ENCODE measurements at places on chromosomes 4 and X.
A peak's percentile ranks its signal among the peaks of the same experiment; 100 is the strongest.

GRCh38 chr4:165711436-165711835 lies 161.6 kb upstream of the TLL1 start:
- DNase-seq, result no peak

GRCh38 chr4:140861359-140862176 lies 105.4 kb upstream of the TBC1D9 start:
- DNase-seq, result peak; percentile 71

GRCh38 chr4:21470535-21470934 lies 478.0 kb downstream of the KCNIP4 start:
- DNase-seq, result no peak

- DNase-seq, result peak; percentile 44
These were observed 29.8 kb downstream of the PAGE2 start for GRCh38 chrX:55118574-55118973.

GRCh38 chr4:5220028-5220427 lies 168.7 kb downstream of the STK32B start:
- DNase-seq, result no peak

GRCh38 chr4:145697332-145697731 lies 17.4 kb downstream of the C4orf51 start:
- DNase-seq, result no peak

DNA sequence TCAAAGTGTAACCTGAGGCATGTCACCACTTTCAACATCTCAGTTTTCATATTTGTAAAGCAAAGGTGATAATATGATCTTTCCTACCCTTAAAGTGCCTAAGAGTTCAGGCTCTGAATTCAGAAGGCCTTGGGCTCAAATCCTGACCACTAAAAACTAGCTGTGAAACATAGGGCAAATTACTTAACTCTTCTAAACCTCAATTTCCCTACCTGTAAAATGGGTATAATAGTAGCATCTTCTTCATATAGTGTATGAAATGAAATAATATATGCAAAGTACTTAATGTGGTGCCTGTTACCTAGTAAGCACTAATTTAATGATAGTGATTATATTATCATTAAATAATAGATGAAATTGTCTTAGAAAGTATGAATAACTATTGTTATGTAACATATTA lies 7.0 kb upstream of the WDR44 start:
- DNase-seq, result no peak

DNA sequence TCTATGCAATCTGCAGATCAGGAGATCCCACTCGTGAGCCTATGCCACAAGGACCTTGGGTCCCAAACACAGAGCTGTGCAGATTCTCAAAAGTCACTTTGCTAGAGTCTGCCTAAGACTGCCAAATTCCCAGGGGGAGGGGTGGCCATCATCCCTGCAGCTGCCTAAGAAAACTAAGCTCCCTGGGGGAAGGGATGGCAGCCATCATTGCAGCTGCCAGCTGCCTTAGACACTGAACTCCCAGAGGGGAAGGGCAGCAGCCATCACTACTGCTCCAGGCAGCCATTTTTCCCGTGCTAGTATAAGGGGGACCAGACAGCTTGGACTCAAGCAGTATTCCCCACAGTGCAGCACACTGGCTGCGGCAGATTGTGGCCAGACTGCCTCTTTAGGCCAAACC lies 156.9 kb downstream of the NKX6-1 start:
- no peak for DNase-seq

DNA sequence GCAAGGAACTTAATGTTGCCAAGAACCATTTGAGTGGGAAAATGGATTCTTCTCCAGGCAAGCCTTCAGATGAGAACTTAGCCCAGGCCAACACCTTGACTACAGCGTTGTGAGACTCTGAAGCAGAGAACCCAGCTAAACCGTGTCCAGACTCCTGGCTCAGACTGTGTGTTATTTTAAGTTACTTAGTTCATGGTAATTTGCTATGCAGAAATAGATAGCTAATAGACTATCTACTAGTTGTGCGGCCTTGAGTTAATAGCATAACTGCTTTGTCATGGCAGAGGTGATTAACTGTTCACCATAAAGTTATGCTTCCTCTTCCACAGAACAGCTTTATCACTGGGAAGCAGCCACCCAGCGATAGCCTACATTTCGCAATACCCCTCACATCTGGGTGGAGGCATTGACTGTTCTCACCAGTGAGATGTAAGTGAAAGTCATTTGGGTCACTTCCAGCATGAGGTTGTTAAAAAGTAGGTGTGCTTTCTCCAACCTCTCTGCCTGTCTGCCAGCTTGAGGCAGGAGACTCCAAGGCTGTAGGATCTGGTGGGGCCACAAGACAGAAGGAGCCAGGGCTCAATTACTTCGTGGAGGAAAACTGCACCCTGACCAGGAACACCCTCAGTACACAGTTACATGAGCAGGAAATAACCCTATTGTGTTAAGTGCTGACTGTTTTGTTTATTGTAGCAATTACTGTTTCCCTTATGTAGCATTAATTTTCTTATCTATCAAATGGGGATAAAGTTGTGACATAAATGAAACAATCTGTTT lies 94.2 kb downstream of the GPAT3 start:
- no peak for DNase-seq

- no peak for DNase-seq
These were observed 58.1 kb downstream of the FAM114A1 start for GRCh38 chr4:38925492-38926413.

GRCh38 chr4:183146478-183146877 lies 47.4 kb downstream of the WWC2 start:
- DNase-seq, result no peak

DNA sequence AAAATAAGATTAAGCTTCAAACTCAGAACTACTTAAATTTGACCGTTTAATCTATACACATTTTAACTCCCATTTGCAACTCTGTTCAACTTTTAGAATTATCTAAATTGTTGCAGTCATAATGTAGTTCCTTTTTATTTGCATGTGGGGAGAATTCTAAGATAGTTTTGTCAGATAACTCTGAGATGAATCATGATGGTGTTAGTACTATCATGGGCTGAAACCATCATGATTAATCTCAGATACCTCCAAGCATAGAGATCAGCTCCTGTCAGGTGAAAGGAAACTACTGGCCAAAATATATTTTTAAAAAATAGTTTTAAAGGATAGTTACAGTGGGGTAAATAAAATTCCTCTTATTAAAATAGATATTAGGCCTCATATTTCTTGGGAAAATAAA lies 39.0 kb downstream of the FBXO8 start:
- DNase-seq, result no peak

GRCh38 chr4:4499438-4500123 lies 42.3 kb downstream of the STX18 start:
- DNase-seq, result no peak

GRCh38 chrX:110210417-110211139 lies 107.3 kb downstream of the AMMECR1 start:
- no peak for DNase-seq

DNA sequence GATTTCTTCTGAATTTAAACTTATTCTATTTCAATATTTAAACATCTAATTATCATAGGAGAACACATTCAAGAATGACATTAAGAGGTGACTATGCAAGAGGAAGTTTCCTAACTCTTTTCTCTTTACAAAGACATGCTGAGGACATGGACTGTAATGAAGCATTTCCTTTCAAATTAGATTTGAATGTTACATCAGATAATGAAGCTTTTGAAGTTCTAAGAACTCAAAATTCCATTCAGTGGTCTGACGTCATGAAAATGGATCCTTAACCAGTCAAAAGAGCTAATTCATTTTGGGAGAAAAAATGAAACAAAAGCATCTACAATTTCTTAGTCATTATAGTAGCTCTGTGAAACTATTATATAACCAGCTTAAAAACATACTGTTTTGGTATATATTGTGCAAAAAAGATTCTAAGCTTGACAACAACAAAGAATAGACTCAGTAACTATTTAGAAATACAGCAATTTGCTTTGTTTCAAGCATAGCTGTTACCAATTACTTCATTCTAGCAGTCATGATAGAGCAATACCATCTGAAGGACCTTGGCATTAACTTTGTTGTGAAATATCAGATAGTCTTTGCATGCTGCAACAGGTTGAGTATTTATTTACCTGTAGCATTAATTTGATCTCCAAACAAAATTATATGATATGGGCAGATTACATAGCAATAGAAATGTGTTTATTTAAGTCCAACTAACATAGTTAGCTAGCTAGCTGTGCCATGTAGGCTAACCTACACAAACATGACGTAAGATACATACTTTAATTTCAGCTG lies 13.7 kb upstream of the DTHD1 start:
- no peak for DNase-seq

- no peak for DNase-seq
These were observed 255.8 kb downstream of the COL25A1 start for GRCh38 chr4:109046471-109047201.

GRCh38 chr4:142278171-142278570 lies 567.9 kb downstream of the INPP4B start:
- no peak for DNase-seq

DNA sequence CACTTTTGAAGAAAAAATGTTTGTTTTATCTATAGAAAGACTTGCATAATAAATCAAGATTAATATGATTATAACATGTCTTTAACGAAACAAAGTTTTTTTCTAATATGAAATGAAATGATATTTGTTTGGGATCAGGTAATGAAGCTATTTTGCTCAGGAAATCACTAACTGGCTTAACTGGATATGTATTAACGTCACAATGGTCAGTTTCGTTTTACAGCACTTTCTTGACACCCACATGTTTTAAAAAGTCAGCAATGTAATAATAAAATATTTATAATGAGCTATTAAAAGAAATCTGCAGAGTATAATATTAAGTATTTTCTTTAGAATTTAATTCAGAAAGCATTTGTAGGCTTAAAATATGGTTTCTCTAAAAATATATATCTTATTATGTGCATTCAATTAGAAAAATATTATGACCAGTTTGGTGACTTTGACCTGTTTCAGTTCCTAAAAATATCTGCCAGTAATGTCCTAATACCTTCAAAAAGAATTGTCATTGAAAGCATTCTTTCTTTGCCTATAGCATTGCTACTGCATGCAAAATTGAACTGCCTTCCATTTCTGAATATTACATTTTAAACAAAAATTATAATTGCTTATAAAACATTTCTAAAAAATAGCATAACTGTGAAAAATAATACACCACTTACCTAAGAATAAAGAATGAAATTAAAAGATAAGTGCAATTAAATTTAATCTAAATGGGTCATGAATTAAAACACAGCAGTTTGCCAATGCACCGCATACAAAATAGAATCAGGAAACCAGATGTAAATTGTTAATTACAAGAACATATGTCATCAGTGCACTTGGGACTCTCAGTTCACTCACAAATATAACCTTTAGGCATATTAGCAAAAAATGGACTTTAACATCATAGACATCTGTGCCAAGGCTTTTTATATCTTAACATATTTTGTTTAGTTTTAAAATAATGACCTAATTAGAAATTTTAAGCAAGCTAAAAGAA lies 31.6 kb downstream of the TIGD2 start:
- no peak for DNase-seq

DNA sequence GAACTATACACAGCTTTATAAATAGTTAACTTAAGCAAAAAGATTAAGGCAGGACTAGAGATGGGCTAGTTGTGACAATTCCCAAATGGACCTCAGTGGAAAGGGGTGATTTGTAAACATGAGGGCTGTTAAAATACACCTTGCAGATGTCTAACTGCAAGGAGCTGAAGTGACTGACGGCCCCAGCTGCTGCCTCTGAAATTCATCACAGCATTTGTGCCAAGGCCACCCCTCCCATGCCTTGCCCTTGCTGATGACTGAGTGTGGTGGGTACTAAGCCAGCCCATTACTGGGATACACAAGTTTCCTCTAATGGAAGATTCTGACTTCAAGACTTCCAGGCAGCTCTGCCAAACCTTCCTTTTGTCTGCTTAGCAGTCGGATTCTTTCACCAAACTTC lies 23.7 kb upstream of the EGFL6 start:
- no peak for DNase-seq

DNA sequence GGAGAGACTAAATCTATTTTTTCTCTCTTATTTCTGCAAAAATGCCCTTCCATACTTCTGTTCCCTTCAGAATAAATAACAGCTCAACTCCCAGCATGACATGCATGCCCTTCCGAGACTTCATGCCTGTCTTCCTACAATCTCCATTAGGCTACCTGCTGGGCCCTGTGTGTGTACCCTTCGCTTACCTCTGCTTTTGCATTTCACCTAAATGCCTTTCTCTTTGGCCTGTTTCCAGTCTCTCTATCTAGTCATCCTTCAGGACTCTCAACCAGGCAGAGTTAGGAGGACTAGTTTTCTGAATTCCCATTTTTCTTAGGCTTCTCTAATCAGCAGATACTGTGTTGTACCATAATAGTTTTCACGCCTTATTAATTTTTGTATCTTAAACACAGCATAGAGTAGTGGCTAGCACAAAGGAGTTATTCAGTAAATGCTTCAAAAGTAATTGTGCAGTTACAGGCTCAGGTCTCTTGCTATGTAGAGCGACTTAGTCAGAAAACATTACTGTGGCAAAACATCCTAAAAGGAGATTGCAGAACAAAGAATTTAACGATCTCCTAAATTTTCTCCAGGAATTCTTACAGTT lies 20.5 kb downstream of the SEPTIN11 start:
- no peak for DNase-seq

- peak; percentile 74 for DNase-seq
These were observed 4.6 kb downstream of the TXK start for GRCh38 chr4:48129307-48130014.

GRCh38 chr4:65552057-65552456 lies 118.2 kb downstream of the EPHA5 start:
- no peak for DNase-seq

DNA sequence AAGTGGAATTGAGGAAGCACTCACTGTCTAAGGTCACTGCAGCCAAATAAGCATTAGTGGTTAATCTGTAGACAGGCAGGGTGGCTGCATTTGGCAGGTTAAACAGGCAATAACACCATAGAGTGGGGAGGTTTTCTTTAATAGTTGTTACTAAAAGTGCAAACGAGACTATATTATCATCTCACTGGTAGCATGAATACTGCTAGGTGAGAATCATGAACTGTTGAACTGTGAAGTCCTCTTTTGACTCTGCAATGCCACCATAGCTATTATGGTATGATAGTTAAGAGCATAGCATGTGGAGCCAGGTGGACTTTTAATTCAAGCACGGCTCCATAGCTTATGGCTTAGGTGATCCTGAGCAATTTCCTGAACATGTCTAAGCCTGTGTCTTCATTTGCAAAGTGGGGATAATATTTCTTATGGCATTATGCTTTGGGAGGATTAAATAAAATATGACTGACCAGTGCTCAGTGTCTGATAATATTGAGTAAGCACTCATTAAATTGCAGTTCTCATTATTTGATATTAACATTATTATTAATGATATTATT lies 235.6 kb upstream of the HHIP start:
- DNase-seq, result no peak

DNA sequence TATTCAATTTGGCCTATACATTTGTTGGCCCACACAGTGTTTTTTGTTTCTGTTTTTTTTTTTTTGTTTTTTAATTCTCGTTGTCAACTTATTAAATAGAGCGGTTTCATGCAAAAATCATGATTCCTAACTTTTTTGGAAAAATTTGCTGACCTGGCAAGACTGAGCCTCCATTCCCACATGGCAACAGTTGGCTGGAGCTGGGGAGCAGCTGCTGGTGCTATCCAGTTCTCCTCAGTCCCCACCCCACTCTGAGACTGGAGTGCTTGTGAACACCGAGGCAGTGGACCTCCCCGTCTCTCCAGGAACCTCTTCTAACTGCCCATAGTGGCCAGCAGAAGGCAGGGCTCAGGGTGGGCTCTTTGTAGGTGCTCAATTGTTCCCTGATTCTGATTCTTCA lies 95.7 kb upstream of the OTUD4 start:
- DNase-seq, result no peak
